ENCODE measurements at places on chromosomes 3 and 15. TPM values are rescaled to one million over a fixed set of nuclear protein-coding genes. Genes with fewer than 3 reads are reported as not detected.

GRCh38 chr3:34109846-34110245, 311.4 kb downstream of the PDCD6IP start:
- DNase-seq, result no peak

- DNase-seq, result no peak
These were observed 68.4 kb downstream of the DPH6 start for GRCh38 chr15:35477312-35478262.

DNA sequence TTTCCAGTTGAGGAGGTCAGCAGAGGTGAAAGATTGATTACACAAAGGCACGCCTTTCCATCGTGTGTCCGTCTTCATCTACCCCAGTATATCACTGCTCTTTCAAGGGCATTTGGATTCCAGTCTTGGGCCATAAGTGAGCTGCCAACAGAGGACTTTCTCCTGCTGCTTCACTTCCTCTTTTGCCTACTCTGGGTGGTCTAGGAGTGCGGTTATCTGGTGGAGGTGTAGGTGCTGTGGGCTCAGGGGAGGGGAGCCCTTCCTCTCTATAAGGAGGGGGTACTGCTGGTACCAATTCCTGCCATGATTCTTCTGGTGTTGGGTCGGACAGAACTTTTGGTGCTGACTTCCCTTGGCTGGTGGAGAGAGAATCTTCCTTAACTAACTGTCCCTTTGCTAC, 83.1 kb upstream of the VEPH1 start:
- no peak for DNase-seq

- DNase-seq, result peak; percentile 86
These were observed 675 bp downstream of the RBM15B start for GRCh38 chr3:51391566-51392354.

DNA sequence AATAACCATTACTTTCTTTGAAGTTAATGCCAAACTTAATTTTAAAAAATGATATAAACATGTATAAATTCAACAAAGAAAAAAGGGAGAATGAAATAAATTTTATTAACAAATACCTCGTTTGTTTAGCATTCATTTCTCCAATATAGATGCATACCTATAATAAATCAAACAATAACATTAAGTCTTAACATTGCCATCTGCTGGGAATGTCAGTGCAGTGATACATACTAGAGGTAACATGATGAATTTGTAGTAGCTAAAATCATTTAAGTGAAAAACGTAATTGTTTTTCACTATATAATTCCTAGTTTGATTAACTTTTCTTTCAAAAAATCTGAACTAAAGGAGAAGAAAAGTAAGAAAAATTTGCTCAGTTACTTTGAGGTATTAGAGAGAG, 340.2 kb upstream of the CBLB start:
- no peak for DNase-seq

SEMA3F gene
- total RNA-seq, result 48.0 TPM

CTXN2 gene
- not detected for total RNA-seq

HES1 gene
- total RNA-seq, result 29.2 TPM
